ENCODE measurements at places on chromosomes 3 and 15.

DNA sequence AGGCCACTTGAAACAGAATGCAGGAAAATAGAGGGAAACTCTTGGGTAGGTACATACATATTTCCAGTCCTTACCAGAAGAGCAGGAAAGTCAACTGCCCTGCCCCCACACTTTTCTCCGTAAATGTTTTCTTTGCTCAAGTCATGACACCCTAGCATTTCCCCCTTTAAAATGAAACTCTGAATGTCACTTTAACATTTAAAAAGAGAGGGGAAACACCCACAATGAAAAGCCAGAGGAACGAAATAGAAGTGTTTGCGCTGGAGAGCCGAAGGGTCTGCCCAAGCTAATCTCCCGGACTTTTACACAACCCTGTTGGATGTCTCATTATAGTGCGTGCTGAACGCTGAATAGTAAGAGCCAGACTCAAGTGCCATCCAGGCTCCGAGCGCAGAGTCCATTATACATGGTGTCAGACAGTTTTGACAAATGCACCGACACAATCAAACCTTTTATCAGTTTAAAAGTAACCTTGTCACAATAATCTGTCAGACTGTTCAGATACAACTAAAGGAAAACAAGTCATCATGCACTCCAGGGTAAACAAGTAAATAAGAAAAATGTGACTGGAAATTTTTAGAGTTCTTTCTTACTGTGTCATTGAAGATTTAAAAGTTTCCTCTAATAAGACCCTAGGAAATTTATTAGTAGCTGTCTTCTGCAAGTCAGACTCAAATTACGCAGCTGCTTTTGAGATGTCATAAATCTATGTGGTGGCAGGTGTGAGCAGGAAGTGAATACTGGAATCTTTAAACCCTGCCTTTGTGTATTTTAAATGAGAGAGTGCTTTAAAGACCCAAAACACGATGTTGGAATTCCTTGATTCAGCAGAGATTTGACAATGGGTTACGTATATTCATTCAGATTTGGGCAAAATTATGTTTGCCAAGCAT lies 159.8 kb downstream of the RBMS3 start:
- peak; percentile 90 for DNase-seq

- DNase-seq: no peak
Measured at GRCh38 chr15:89303986-89304385, 30.6 kb downstream of the POLG start.

GRCh38 chr3:141454906-141455602 lies 31.8 kb upstream of the RASA2 start:
- peak; percentile 83 for DNase-seq

DNA sequence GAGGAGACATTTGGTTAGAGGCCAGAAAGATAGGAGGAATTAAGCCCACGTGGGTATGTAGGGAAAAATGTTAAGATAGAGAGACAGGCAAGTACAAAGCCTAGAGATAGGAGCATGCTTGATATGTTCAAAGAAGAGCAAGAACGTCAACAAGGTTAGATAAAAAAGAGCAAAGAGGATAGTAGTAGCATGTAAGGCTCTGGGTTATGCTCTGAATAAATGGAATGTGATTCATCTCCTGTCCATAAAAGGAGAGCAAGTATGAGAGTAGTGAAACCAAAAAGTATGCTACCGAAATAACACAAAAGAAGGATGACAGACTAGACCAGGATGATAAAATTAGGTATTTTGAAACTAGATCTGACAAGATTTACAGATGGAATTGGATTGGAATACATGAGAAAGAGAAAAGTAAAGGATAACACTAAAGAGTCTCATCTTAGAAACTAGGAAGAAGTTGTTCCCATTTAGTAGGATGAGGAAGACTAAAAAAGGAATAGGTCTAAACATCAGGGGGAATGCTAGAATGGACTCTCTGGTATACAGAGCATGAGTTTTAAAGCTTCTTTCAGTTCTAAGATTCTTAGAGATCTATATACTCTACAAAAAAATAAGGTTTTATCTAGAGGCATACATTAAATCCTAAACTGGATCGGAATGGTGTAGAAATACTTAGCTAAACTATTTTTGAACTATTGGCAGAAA lies 59.1 kb downstream of the TRPM7 start:
- DNase-seq: no peak

GRCh38 chr3:127427666-127428065 lies 139.8 kb upstream of the PRR20G start:
- no peak for DNase-seq

- no peak for DNase-seq
Measured at GRCh38 chr15:99021027-99021627, 13.5 kb upstream of the PGPEP1L start.

DNA sequence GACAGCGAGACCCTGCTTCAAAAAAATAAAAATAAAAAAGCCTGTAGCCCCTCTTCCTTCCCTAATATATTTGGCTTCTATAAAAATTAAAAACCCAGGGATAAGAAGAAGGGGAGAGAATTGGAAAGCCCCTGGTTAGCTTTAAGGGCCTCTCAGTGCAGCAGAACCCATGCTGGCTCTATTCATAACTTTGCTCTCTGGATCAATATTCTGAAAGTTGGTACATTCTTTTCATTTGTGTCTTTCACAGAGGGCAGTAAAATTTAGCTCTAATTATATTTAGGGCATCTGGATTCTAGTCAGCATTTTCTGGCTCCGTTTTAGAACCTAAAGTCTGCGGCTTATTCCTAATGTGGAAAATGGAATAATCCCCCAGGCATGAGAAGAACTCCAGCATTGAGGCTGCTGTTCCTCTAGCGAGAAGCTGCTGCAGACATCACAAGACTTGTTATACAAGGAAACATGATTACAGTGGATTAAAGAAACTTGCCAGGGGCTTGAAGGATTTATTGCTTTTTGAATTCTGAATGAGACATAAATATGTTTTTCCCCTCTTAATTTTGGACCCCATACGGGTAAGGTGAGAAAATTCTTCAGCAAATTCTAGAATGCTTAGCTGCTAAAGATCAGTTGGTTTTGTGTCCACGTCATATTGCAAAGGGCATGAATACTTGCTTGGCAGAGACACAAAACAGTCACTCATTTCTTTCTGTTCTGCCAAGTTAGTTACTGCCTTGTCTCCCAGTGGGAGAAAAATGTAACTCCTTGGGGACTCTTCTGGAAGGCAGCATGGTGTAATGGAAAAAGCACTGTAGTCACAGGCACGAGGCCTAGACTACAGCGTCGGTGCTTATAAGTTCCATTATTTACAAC lies 177.7 kb downstream of the VGLL4 start:
- DNase-seq: no peak

GRCh38 chr15:63948971-63949370 lies 97.3 kb downstream of the DAPK2 start:
- DNase-seq: no peak

GRCh38 chr3:161199926-161200325 lies 21.2 kb upstream of the NMD3 start:
- DNase-seq: no peak

- DNase-seq: peak; percentile 9
Measured at GRCh38 chr15:73571346-73571745, 61.8 kb downstream of the NPTN start.

GRCh38 chr3:30864836-30865235 lies 29.6 kb downstream of the GADL1 start:
- DNase-seq: no peak

- DNase-seq: no peak
Measured at GRCh38 chr3:169512991-169513390, 150.5 kb downstream of the MECOM start.

DNA sequence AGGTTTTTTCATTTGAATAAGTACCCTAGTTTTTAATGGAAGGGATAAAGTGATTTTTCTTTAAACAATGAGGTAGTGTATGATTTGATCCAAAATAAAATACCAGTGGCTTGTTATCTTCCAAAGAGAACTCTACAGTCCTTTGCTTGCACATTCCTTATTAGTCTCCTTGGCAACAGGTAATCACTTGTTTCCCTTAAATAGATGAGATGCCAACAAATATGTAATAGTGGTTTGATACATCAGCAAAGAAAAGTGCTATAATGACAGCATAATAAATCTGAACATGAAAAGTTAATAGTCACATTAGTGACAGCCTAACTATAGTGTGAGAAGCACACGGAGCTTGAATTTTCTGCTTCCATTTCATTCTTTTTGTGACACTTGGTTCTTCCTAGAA lies 360.2 kb downstream of the ZNF385D start:
- DNase-seq: no peak

- no peak for DNase-seq
Measured at GRCh38 chr15:100152463-100152862, 189.3 kb downstream of the ADAMTS17 start.

- no peak for DNase-seq
Measured at GRCh38 chr15:84973492-84974460, 7.9 kb upstream of the PDE8A start.

DNA sequence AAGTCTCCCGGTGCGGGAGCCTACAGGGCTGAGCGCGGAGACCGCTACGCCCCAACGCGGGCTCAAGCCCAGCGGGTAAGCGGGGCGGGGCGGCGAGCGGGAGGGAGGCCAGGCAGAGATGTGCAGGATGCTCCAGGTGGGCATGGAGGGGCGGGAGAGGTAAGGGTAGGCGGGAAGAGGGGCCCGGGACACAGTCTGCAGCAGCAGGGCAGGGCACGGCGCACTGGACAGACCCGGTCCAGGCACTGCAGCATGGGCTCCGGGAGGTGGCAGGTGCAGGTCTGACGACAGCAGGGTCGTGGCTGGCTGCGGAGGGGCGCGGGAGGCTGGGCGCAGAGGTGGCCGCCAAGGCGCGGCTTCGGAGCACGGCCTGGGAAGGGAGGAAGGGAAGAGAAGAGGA lies 102.8 kb downstream of the GABRB3 start:
- DNase-seq: no peak

DNA sequence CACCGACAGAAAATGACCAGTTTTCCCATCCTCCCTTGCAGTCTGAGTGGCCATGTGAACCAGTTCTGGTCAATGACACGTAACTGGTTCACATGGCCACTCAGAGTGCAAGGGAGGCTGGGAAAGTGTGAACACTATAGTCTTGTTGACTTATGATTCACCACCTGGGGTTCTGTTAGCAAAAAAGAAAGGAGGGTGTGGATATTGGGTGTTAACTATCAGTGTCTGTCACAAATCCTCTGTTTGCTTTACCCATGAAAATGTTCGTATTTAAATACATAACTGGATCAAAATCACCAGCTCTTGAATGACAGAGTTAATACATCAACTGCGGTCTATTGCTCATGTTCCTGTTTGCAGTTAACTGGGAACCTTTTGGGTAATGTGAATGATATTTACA lies 92.3 kb downstream of the ADAMTSL3 start:
- DNase-seq: no peak

- no peak for DNase-seq
Measured at GRCh38 chr3:128367761-128368160, 98.9 kb downstream of the DNAJB8 start.

- DNase-seq: no peak
Measured at GRCh38 chr3:152957491-152957890, 122.6 kb downstream of the P2RY1 start.

DNA sequence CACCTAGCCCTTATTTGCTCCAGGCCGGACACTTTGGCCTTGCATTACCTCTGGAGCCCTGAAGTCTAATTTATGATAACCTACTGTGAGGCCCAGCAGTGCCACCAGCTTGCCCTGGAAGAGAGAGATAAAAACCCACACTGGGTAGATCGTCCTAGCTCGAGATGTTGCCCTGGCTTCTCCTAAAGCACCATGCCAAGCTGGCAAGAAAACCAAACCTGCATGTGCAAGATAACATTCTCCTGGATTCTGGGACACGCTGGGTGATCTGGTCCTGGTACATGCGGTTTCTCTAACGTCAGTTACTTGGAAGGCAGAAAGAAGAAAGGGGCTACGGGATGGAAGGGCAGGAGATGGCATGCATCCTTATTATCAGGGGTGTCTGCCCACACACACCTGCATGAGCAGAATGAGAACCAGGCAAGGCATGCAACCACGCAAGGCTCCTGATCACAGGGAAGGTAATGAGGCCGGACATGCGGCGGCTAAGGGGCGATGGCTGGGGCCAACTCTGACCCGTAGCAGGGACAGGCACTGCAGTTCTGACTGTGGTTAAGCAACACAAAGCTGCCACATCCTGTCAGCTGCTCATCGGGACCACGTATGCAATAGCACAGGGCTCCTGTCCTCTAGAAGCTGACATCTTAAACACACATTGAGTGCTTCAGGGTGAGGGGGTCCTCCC lies 73.0 kb downstream of the OXNAD1 start:
- no peak for DNase-seq

GRCh38 chr3:86967062-86967461 lies 23.9 kb downstream of the VGLL3 start:
- DNase-seq: no peak

- no peak for DNase-seq
Measured at GRCh38 chr3:55270976-55271375, 216.1 kb downstream of the WNT5A start.

- no peak for DNase-seq
Measured at GRCh38 chr15:69585937-69586336, 133.3 kb downstream of the RPLP1 start.

GRCh38 chr15:84699538-84700191 lies 16.3 kb downstream of the SEC11A start:
- no peak for DNase-seq

- DNase-seq: no peak
Measured at GRCh38 chr3:132550579-132551305, 46.3 kb upstream of the ACKR4 start.

DNA sequence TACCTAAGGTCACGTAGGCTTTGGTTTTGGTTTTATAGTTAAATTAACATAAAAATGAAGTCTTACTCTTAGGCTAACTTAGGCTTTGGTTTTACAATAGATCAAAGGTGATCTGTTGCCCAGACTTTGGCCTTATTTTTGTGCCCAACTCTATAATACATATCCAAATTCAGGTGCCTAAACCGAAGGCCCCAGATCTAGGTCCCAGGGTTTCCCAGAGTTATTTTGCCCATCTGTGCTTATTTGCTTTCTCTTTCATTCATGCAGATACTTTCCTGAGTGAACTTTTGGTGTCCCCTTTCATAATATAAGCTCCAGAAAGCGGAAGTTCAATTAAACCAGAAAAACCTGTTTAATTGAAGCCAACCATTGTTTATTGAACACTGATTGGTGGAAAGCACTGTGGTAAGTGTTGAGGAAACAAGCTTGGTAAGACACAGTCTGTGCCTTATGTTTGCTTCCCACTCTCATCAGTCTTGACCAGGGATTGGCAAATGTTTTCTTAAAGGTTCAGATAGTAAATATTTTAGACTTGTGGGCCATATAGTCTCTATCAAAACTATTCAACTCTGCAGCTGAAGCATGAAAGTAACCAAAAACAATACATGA lies 209.7 kb downstream of the WDR72 start:
- peak; percentile 12 for DNase-seq

- DNase-seq: peak; percentile 31
Measured at GRCh38 chr3:127226946-127227842, 34.3 kb downstream of the PRR23E start.

- DNase-seq: no peak
Measured at GRCh38 chr15:90225504-90226234, 8.1 kb downstream of the CIB1 start.
